ENCODE measurements at places on chromosomes 4 and X.

DNA sequence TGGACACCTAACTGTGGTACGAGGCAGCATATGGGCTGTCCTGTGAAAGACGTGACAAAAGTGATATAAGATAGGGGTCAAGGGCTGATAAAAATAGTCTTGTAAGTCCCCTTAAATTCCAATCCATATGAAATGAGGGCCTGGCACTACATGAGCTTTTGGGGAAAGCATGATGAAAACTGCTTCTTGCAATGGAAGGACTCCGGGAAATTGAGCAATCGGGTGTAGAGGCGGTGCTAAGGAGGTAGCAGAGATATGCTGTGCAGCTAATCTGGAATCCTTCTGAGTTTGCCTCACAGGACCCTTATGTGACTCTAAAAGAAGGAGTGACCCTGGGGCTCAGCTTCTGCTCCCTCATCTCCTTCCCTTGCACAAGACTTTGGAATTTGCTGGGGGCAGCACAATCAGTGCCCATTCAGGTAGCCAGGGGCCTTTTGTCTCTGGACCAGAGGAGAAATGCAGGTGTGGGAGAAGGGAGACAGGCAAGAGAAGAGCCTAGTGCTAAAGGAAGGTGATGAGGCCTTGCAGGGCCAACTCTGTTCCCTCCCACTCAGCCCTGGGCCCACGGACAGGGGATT, 12.8 kb downstream of the CLDN2 start:
- no peak for DNase-seq

GRCh38 chrX:23885803-23886202, 21.9 kb downstream of the APOO start:
- DNase-seq: no peak

DNA sequence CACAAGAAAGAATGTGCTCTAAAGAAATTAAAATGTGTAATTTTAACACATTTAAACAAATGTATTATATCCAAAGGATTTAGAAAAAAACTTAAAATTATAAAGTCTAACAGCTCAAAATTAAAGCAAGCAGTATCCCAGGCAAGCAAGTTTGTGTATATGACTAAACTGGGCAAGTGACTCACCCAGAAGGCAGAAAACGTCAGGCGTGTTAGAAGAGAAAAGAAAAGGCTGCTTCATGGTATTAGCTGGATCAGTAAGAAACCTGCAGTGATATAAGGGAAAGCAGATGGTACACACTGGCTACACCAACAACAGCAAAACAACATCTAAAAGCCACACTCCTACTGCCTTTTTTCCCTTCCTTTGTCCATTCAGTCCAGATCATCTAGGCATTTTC, 250.6 kb upstream of the NDST3 start:
- DNase-seq: no peak

DNA sequence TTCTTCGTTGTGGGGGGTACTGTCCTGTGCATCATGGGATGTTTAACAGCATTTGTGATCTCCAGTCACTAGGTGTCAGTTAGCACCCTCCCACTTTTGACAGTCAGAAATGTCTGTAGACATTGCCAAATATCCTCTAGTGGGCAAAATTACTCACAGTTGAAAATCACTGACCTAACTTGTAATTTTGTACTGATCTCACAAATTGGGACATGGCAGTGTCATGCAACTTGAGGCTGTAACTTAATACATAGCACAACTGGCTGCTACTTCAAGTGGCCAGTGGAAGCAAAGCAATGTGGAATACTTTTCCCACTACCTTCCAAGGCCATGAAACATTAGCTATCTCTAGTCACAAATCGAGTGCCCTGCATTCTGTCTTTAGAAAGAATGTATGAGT, 23.2 kb upstream of the TSPAN7 start:
- no peak for DNase-seq

DNA sequence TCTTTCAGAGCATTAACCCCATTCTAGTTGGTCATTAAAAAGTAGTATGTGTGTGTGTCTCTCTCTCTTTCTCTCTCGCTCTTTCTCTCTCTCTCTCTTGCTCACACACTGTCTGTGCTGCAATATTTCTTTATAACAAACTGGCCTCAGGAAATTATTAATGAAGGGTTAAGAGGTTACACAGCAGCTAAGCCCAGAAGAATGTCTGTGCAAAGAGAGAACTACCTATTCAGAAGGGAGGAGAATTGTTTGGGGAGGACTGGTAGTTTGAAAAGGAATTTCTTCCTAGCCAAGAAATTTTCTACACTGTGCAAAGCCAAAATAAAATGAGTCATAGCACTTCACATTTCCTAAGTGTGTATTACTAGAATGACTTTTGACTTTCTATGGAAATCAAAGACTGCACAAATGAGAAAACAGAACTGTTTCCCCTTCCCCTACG, 22.2 kb downstream of the PDGFC start:
- no peak for DNase-seq

GRCh38 chr4:175850240-175850639, 38.2 kb upstream of the GPM6A start:
- DNase-seq: no peak

DNA sequence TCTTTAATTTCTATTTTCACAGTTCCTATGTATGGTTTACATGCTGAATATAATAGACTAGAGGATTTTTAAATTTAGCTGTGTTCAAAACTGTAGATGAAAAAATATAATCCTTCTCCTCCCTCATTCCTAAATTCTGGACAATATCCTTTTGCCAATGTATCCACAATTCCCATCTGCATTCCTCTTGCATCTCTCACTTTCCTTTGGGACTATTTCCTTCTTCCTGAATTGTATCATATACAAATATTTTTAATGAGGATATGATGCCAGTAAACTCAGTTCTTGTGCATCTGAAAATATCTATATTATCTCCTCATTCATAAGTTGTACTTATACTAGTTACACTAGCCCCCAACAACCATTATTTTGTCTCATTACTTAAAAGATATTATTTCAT, 46.7 kb downstream of the DDX60L start:
- no peak for DNase-seq

DNA sequence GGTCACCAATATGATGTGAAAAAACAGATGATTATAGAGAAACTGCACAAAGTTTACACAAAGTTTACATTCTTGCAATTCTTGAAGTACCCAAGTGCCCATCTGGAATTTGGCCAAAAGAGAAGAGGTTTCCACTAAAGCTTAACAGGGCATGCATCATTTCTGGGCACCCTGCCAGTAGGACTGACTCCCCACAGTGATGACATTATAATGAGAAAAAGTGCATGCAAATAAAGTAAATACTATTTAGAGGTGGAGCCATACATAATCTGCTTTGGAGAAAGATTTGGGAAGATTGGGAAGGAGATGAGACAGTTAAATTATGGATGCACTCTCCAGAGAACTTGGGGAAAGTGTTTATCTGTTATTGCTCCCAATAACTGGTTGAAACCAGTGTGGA, 93.7 kb upstream of the TRPC3 start:
- no peak for DNase-seq

DNA sequence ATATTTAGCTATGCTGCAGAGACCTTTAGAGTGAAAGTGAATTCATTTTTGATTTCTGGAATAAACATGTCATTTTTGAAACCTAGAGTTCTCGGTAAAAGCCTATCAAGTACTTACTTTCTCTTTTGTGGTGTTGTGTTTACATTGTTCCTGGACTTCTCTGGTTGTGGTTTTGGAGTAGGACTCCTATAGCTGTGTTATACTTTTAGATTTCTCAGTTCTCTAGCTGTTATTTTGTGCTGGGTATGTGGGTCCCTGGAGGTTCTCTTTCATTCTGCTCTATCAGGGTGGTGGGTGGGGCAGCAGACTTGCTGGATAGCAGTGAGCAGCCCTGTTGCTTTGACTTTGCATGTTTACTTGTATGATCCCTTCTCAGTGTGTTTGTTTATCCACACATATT, 25.6 kb upstream of the MSMO1 start:
- DNase-seq: no peak

DNA sequence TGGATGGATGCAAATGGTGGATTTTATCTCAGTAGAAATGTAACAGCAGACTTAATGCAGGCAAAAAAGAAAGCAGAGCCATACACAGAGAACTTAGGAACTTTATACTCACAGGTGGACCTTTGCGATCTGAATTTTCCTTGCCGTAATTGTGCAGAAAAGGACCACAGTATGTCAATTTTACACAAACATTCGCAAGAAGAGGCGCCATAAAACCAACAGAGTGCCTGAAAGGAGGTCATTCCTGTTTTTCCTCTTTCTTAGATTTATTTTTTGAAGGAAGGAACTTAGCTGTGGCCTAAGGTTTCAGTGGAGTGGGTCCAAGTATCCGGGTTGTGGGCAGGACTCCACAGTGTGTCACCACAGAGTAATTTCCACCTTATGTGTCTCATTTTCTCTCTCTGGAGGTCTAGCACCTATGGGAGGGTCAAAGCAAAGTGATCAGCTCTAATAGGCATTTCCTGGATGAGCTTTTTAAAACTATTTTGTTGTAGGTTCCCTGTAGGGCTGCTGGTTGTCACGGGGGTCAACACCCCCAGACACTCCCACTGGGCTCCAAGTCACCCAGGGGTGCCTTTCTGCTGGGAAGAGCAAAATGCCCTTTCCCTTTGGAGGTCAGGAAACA, 24.7 kb upstream of the PBDC1 start:
- DNase-seq: peak; percentile 4

- no peak for DNase-seq
Observed at GRCh38 chr4:151792995-151793394, 32.2 kb upstream of the GATB start.

DNA sequence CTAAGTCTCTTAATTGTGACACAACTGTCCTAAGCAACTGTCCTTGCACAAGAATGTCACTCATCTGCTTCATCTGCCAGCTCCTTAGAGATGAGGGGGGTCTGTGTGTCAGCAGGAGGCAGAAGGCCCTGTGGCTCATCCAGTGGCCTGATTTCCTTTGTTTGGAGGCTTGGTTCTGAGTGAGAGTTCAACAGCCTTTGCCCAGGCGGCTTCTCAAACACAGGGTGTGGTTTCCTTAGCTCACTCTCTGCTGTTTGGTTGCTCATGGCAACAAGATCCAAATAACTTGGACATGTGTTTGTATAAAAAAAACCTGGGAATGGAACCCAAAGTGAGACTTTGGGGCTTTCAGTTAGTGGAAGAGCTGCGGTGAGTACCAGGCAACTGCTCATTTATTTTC, 46.6 kb downstream of the MAP7D3 start:
- no peak for DNase-seq

DNA sequence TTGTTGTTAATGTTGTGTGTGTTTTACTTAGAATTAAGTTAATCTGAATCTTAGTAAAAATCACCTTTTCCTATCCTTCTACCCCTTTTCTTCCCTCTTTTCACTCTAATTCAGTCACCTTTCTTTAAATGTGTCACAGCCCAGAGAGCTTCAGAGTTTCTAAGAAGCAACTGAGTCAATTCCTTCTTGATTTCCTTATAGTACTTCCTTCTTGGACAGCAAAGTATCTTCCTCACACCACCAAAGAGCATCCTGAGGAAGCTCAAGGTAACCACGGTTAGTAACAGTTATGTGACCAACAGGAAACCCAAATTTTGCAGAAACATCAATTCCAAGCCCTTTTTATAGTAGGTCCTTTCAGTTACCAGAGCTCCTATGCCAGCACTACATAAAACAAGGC, 243.2 kb upstream of the BMP3 start:
- DNase-seq: no peak

DNA sequence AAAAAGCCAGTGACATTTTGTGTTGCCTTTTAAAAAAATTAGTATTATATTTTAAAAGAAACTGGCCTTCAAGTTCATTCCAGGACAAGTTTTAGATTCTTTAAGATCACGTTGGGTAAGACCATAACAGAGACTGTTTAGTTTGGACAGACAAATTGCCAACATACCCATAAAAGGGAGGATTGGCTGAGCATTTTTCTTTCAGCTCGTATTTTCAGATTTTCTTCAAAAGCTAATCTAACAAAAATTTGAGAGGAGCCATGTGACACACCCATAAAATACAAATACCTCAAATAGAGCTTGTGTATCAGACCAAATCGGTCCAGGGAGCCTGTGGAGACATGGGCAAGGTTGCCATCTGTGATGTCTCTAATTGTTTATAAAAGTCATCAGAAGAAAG, 74.6 kb upstream of the C1QTNF7 start:
- DNase-seq: no peak

DNA sequence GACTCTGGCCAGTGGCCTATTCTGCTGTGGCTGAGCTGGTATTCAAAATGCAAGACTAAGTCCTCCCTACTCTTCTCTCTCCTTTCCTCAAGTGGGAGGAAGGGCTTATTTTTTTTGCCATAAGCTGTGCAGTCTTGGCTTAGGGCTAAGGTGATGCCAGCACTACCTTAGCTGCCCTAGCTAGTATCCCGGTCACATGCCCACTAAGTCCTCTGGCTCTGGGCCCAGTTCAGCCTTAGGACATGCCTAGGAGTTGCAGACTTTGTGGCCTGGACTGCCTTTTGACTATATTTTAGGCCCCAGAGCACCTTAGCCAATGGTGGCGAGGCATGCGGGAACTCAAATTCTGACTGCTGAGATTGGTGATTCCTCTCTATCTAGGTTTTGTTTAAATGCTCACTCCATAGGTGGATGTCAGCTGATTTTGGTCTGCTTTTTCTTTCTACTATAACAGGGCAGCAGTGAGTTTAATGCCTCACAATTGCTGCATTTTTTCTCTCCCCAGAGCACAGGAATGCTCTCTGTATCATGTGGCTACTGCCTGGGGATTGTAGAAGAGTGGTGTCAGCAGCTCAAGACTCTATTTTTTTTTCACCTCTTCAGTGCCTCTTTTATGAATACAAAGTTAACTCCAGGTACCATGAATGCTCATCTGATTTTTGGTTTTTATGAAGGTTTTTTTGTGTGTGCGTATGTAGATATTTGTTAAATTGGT, 472.9 kb upstream of the GRID2 start:
- no peak for DNase-seq

GRCh38 chrX:123081776-123082175, 102.3 kb upstream of the GRIA3 start:
- no peak for DNase-seq

- DNase-seq: no peak
Observed at GRCh38 chr4:7129871-7130620, 62.2 kb upstream of the GRPEL1 start.

- no peak for DNase-seq
Observed at GRCh38 chr4:37126051-37126450, 118.5 kb upstream of the NWD2 start.

DNA sequence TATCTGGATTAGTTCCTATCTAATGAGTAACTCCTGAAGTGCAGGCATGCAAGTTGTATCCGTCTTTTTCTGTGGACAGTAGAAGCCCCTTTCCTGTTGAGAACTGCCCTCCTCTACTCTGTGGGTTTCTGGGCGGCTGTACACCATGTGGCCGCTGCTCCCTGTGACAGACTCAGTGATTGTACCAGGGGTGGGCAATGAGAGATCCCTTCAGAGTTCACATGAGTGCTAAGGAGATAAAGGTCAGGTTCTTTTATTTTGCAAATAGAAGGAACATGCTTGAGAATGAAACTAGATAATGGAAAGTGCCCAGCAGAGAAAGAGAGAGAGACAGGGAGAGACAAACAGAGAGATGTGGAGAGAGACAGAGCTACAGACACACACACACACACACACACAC, 76.4 kb upstream of the TAPT1 start:
- DNase-seq: no peak

DNA sequence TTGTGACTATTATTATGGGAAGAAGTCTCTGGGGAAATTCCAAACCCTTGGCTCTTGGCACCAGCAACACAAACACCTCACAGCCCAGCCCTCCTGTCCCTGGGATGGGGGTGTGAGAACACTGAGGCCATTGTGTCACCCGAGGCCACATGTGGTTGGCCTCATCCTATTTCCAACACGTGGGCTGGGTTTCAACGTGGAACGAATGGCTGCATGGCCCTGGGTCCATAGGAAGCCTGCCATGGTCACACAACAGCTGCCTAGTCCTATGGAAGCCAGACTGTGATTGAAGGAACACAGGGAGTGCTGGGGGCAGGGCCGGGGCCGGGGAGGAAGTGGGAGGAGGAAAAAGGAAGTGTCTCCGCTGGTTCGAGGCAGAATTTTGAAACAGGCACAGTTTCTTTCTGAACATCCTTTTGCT, 10.0 kb downstream of the CLCN4 start:
- peak; percentile 28 for DNase-seq
